Mesothelial cell of epicardium (in vitro differentiated cells): ENCODE measurements at places on chromosomes 4 and X.
A peak's percentile ranks its signal among the peaks of the same experiment; 100 is the strongest.

DNA sequence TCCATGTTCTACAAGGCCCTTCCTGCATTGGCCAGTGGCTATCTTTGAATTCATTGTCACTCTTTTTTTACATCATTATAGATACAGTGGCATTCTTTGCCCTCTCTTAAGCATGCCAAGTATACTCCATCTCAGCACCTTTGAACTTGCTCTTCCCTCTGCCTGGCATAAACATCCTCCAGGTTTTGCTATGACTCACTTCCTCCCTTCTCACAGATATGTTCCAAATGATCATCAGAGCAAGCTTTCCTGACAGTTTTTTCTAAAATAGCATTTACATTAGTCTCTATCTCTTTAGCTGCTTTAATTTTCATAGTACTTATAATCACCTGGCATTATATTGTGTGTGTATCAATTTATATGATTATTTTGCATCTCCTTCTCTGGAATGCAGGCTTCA lies 553.3 kb upstream of the MAGEB2 start:
- DNase-seq, result no peak

DNA sequence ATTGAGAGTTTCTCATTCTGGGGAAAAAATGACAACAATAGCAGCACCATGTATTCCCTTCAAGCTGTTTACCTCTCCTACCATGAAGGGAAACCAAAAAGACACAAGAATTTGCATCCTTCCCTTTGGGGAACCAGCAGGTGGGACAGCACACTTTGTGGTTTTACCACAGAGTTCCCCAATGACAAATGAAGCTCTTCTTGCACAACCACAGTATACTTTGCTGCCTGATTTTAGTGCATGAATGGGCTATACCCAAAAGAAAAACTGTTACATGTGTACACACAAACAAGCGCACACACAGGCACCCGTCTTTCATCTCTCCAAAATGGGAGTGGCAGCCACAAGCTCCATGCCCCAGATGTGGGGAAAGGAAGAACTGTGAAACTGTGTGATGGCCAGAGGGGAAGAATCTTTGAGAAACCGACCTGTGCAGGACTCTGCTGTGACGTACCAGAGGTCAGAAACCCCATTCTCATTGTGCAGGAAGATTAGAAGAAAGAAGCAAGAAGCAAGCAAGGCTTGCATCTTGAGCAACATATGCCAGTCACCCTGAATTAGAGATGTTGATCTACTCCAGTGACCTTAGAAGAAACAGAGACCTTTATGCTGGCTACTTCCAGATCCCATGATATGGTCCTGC lies 2.7 kb upstream of the MAML3 start:
- DNase-seq, result no peak

DNA sequence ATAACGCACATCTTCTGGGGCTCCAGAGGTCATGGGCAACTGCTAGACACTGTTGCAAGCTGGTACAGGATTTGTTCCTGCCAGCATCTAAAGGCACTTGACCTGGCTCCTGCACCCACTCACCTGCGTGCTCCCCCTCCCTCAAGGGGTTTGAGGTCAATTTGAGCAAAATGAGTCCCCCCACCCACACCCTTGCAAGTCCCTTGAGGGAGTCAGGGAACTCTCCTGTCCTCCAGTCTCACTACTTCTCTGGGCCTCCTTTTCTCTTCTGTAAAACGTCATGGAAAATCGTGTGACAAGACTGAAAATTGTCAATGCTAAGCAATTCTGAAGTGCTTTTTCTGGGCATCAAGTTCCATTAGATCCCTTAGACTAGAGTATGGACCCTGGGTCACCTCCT lies 39.9 kb upstream of the PGK1 start:
- DNase-seq, result no peak

DNA sequence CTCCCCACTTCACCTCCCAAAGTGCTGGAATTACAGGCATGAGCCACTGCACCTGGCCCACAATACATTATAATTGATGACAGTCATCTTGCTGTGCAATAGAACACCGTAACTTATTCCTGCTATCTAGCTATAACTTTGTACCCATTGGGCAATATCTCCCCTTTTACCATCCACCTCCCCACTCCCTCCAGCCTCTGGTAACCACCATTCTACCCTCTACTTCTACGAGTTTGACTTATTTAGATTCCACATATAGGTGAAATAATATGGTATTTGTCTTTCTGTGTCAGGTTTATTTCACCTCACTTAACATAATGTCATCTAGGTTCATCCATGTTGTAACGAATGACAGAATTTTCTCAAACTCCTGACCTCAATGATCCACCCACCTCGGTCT lies 8.2 kb upstream of the TEX11 start:
- no peak for DNase-seq

GRCh38 chr4:36067116-36067515 lies 177.2 kb downstream of the ARAP2 start:
- DNase-seq, result no peak

DNA sequence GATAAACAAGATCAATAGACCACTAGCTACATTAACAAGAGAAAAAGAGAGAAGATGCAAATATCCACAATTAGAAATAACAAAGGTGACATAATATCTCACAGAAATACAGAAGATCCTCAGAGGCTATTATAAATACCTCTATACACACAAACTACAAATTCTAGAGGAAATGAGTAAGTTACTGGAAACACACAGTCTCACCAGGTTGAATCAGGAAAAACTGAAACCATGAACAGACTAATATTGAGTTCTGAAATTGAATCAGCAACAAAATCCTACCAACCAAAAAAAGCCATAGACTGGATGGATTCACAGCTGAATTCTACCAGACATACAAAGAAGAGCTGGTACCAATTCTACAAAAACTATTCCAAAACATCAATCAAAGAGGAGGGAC lies 211.8 kb upstream of the CPEB2 start:
- no peak for DNase-seq

GRCh38 chr4:77184974-77185373 lies 28.0 kb downstream of the CCNG2 start:
- DNase-seq, result no peak

GRCh38 chr4:24910499-24910898 lies 2.3 kb downstream of the CCDC149 start:
- no peak for DNase-seq

GRCh38 chr4:54104907-54105306 lies 4.9 kb downstream of the GSX2 start:
- no peak for DNase-seq

DNA sequence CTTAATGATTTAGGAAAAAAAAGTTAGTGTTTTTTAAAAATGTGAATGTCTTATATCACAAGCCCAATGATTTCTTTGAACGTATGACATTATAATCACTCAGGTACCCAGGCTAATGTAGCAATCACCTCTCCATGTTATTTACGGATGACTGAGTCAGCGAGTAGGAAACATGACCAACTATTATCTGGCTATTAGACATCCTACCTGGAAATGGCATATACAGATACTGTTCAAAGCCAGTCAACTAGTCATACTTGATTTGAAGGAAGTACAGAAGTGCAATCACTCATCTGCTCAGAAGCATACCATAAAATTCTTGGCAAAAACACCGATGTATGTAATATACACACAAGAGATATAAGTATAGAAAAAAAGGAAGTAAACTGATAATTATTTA lies 732.5 kb downstream of the ARAP2 start:
- no peak for DNase-seq

- DNase-seq, result no peak
Measured at GRCh38 chr4:4405358-4405962, 18.6 kb downstream of the NSG1 start.

GRCh38 chr4:25350561-25350960 lies 26.5 kb upstream of the ANAPC4 start:
- no peak for DNase-seq

- DNase-seq, result no peak
Measured at GRCh38 chrX:55981603-55982002, 250.6 kb upstream of the KLF8 start.

GRCh38 chr4:138034871-138035270 lies 207.3 kb downstream of the SLC7A11 start:
- no peak for DNase-seq

GRCh38 chrX:130378024-130378669 lies 7.3 kb downstream of the GPR119 start:
- no peak for DNase-seq

- DNase-seq, result peak; percentile 26
Measured at GRCh38 chrX:134026565-134027311, 41.3 kb upstream of the GPC3 start.

GRCh38 chrX:23035493-23035892 lies 35.7 kb downstream of the DDX53 start:
- no peak for DNase-seq

- no peak for DNase-seq
Measured at GRCh38 chr4:85152480-85152879, 186.0 kb upstream of the WDFY3 start.

DNA sequence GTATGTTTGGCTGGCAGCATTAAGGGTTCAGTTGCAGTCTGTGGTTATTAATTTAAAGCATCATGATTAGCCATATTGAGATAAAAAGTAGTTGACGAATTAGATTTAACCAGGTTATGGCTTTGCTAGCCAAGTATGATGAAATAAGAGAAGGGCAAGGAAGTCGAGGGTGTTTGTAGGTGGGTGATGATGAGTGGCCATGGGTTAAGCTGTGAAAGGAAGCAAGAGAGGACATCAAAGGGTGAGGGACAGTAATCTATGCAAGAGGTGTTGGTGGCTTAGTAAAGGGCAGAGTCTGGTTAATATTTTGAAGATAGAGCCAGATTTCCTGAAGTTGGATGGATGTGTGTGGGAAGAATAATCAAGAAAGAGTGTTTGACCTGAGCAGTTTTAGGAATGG lies 44.5 kb downstream of the STIM2 start:
- DNase-seq, result no peak

GRCh38 chrX:31323658-31324057 lies 251.8 kb upstream of the FTHL17 start:
- no peak for DNase-seq

GRCh38 chr4:48698029-48698971 lies 81.8 kb downstream of the FRYL start:
- no peak for DNase-seq

- no peak for DNase-seq
Measured at GRCh38 chr4:19309378-19309777, 942.3 kb upstream of the SLIT2 start.

DNA sequence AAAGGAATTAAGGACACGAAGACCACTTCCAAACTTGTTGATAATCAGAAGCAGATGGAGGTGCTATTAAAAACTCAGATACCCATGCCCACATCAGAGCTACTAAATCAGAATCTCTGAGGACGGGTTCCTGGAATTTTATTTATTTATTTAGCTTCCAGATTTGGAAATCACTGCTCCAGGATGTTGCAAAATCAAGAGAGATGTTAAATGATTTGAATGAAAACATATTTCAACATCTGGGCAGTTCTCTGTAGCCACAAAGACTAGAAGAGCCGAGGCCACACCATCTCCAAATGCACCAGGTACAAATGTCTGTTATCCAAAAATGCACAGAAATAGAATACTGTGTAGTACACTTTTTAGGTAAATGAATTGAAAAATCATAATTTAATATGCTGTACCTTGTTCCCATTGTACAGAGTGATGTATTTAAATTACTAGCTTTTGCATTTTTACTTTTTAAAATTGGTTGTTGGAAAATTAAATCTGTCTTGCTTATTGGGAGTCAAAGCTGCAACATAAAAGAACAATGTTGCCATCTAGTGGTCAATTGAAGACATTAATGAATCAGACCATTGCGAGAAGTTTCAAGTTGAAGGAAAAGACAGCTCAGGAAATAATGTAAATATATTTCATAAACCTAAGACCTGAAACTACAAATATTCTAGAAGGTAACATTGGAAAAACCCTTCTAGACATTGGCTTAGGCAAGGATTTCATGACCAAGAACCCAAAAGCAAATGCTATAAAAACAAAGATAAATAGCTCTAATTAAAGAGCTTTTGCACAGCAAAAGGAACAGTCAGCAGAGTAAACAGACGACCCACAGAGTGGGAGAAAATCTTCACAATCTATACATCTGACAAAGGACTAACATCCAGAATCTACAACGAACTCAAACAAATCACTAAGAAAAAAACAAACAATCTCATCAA lies 151.3 kb upstream of the TTC29 start:
- DNase-seq, result no peak

- DNase-seq, result no peak
Measured at GRCh38 chr4:149746276-149746675, 69.4 kb downstream of the IQCM start.

DNA sequence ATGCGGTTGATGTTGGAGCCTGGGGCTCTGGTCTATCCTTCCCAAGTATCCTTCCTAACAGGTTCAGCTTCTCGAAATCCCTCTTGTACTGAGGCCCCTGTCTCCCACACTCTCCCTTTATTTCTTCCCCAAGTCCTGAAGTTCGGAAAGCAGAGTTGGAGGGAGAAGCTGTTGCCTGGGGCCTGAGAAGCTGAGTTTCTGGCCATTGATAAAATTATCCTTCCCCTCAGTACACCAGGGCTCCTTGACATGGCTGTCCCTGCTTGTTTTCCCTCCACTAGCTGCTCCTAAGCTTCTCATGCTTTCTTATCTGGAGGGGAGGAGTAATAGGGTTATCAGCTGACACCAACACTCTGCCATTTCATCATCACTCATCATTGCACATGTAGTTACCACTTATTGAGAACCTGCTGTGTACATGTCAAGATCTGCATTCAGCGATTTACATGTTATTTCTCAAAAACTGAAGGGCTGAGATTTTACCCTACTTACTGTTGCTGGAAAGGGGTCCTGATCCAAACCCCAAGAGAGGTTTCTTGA lies 58.0 kb downstream of the FUNDC1 start:
- no peak for DNase-seq

- DNase-seq, result no peak
Measured at GRCh38 chr4:40121515-40121914, 64.9 kb downstream of the N4BP2 start.

GRCh38 chrX:30951003-30951402 lies 61.9 kb upstream of the TAB3 start:
- DNase-seq, result no peak

- DNase-seq, result peak; percentile 75
Measured at GRCh38 chr4:41360214-41360920, 103.6 kb downstream of the UCHL1 start.

GRCh38 chrX:40524423-40524822 lies 56.3 kb upstream of the ATP6AP2 start:
- no peak for DNase-seq

DNA sequence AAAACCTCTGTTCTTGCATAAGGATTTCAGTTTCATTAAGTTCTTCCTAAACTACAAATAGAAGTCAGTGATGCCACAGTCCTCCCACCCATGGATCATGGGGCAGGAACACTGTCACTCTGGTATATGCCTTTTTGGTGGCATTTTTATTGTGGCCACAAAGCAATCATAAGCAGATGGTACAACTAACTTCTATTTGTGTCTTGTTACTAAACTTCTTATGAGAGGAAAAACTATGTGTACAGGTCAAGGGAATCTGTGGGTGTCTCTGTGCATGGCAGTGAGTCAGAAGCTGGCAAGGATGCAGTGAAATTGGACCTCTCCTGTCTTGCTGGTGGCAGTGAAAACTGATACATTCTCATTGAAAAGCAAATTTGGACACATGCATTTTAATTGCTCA lies 245.0 kb upstream of the GPC4 start:
- DNase-seq, result no peak

- DNase-seq, result no peak
Measured at GRCh38 chr4:42488114-42488513, 90.8 kb downstream of the SHISA3 start.
